ENCODE measurements at places on chromosomes 3 and 15.

DNA sequence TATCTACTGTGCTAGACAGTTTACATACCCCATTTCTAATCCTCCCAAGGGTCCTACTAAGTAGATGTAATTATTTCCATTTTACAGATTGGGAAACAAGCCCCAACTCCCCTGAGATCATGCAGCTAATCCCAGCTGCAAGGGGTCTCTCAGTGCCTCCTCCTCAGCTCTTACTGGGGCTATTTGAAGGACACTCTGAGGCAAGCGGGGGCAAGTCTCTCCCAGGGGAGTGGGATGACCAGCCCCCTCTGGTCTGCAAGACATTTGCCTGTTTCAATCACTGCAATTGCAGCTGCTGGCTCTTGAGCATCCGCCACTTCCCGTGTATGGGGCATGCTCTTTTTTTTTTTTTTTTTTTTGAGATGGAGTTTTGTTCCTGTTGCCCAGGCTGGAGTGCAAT is 11.4 kb downstream of the LAMP3 start:
- DNase-seq, result no peak

DNA sequence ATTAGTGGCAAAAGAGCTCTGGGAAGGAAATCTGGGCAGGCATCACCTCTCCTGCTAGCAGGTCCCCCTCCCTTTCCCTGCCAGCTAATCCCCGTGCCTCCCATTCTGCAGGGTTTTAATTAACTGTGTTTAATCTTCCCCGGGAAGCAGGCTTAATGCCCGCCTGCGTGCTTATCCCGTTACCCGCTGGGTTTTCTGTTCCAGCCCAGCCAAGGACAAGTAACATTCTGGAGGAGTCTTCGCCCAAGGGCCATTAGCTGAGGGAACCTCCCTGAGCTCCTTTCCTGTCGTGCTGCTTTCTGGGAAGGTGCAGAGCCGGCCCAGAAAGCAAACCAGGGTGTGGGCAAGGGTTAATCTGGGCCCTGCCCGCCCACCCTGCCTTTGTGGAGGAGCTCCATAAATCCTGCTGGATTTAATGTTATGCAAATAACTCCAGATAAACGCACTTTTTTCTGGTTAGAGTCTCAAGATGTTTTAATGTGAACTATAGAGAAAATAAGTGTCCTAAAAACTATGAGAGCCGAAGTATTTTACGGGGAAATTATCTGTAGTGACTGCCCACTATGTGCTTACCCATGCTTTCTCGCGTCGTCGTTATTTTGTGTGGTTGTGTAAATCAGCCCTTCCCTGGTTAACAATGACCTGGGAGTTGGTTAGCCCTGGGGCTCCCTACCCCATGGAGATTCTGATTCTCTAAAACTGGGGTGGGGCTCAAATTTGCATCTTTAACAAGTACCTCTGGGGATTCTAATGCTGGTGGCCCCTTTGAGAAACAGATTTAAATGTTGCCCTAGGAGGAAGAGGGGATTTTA is 25.9 kb downstream of the TRIM71 start:
- no peak for DNase-seq

DNA sequence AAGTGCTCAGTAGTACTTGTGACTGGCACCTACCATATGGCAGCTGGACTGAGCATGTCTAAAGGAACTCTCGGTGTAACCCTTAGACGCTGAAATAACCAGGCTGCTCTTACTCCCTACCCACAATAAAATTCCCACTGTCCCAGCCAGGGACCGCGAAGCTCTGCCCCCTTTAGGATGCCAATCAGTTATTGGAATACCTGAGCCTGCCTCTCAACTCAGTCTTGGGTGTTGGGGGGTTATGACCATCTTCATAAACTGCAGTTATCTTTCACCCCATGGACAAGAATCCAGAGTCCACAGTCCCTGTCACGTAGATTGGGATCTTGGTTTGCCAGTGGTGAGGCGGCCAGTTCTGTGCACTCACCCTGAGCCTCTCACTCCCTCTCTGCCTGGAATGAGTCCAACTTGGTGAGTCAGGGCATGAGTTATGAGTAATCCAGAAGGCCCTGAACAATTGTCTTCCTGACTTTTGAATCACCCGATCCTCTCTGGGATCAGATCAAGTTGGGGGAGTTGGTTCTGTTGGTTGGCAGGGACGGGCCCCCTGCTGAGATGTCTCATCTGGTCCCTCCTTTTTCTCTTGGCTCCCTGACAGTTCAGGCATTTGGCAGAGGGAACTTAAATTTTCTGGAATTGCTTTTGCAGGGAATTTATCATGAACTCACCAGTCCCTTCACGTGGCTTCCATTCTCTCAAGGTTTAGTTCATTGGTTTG is 120.1 kb upstream of the UBE2E1 start:
- no peak for DNase-seq

DNA sequence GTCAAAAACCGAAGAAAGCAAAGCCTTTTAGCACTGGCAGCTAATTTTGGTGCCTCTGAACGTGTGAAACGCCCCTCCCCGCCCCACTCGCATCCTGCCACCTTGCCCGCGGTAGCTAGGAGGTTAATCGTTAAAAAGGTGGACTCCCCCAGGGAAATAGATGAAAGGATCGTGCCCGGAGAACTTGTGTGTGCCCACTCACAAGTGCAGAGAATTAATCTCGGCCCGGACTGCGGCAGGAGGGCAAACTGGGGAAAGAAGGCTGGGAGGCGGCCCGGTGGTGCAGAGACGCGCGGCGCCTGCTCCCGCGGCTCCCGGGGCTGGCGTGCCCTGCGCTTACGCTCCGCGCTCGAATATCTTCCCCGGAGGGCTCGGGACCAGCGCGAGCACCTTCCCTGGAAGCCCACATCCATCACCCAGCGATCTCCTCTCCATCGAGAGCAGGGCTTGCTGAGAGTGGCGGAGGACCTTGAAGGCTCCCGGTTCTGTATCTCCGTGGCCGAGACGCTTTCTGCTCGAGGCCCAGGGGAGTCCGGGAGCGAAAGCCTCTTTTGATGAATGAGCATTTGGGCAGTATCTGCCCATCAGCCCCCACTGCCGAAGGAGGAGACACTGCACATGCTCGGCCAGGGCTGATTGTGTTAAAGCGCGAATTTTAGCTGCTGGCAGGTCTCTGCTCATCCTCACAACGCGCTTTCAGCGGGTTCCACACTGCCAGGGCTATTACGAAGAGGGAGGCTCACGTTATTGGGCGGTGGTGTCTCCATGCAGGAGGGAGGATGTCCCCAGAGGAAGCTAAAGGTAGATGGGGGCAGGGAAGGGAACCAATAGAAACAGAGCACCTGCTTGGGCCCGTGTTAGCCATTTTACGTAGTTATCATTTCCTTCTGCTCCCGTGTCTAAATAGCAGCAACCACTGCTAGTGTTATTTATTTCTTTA is 1.3 kb upstream of the SPTSSB start:
- no peak for DNase-seq

- no peak for DNase-seq
Measured at GRCh38 chr3:42900226-42901072, 5.5 kb upstream of the ZNF662 start.

DNA sequence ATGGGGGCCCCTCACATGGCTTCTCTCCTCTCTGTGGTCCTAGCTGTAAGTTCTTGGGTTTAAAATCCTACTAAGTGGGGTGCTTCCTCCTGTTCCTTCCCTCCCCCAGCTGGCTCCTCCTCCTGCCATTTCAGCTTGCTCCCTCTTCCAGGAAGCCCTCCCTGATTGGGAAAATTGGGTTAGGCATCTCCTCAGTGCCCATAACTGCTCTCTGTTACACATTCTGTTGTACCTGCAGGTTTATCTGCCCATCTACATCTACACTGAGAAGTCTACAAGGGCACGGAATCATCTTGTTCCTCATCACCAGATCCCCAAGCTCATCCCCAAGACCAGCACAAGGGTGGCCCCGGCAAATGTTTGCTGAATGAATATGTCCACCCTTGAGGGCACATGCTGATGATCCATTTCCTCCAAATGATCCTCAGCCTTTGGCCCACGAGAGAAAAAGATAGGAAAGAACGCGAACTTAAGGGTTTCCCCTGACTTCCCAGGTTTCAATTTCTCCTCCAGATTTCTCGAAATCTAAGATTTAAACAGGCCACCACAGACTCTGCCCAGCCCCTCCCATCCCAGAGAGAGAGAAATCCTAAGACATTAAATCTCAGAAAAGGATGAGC is 3.9 kb downstream of the SEMA7A start:
- no peak for DNase-seq
